ENCODE measurements at places on chromosomes 11 and 22.
A peak's percentile ranks its signal among the peaks of the same experiment; 100 is the strongest.

DNA sequence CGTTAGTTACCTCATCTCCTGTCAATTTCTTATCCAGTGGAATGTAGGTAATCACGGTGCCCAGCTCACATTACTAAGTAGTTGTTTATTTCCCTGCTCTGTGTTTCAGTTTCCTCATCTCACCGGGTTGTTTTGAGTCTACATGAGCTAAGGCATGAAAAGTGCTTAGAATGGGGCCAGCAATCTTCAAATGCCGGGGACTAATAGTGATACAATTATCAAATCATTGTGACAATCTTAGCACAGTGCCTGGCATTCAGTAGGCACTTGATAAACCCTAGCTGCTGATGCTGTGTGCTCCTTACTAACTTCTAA lies 53.3 kb upstream of the CD5 start:
- no peak for DNase-seq

- DNase-seq, result no peak
Observed at GRCh38 chr11:123000721-123001120, 19.1 kb upstream of the BSX start.

GRCh38 chr11:76955459-76956114 lies 78.6 kb upstream of the B3GNT6 start:
- DNase-seq, result no peak

DNA sequence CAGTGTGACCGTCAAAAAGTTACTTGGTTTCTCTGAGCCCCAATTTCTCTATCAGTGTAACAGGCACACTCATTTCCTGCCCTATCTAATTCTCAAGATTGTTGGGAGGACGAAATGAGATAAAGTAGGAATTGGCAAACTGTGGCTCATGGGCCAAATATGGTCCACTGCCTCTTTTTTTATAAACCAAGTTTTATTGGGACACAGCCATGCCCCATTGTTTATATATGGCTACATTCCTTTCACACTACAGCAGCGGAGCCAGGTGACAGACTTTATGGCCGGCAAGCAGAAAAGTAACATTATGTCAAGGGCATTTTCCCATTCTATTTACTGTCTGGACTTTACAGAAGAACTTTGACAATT lies 116.7 kb upstream of the TIMP3 start:
- DNase-seq, result no peak

DNA sequence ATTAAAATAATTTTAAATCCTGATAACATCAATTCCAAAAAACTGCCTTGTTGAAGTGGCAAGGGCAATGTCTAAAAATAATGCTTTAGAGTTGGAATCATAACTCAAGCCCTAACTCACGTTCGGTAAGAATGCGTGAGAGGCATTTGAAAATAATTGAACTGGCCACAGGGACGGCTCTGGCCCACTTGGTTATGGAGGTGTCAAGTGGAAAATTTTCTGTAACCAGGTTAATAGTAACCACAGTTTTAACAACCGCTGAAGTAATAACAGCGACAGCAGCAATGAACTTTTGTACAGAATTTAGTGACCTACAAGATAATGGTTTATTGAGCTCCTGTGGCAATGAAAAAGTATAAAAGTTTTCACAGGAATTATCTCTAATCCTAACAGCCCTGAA lies 79.4 kb downstream of the ETS1 start:
- no peak for DNase-seq

GRCh38 chr11:124602193-124602592 lies 9.0 kb upstream of the PANX3 start:
- peak; percentile 25 for DNase-seq

DNA sequence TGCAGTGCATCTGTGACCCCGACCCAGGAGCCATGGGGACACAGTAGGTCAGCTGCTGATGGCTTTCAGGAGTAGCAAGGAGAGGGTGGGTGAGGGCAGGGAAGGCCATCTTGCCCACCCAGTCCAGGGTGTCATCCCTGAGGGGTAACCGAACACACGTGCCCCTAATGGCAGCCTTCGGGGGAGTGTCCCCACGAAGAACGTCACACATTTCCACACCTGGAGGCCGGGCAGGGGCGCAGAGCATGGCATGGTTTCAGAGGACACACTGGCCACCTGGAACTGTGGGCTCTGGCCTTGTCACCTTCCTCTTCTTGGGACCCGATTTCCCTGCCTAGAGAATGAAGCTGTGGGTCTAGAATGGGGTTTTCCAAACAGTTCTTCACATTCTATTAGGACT lies 19.4 kb upstream of the BAIAP2L2 start:
- DNase-seq, result no peak

GRCh38 chr11:57499413-57499982 lies 16.0 kb downstream of the SLC43A1 start:
- DNase-seq, result peak; percentile 89

DNA sequence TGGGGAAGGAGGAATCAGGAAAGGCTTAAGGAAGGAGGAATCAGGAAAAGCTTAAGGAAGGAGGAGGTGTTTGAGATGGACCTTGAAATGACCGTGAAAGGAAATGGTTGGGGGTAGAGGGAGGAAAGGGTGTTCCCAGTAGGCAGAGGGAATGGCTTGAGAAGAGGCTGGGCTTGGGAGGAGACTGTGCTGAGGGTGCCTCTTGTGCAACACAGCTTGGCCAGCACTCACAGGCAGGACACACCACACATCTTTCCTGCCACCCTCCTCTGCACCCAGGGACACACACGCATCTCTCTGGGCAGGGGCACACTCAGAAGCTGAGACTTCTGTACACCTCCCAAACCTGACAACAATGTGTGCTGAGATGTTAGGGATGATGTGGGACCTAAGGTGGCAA lies 151.4 kb downstream of the FBXO7 start:
- no peak for DNase-seq

DNA sequence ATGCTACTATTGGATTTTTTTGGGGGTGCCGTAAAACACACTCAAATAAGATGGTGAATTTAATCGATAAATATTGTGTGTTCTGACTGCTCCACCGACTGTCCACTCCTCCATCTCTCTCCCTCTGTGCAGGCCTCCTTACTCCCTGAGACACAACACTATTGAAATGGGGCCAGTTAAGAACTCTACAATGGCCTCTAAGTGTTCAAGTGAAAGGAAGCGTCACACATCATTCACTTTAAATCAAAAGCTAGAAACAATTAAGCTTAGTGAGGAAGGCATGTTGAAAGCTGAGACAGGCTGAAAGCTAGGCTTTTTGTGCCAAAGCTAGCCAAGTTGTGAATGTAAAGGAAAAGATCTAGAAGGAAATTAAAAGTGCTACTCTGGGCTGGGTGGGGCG lies 156.7 kb downstream of the CTTN start:
- no peak for DNase-seq

DNA sequence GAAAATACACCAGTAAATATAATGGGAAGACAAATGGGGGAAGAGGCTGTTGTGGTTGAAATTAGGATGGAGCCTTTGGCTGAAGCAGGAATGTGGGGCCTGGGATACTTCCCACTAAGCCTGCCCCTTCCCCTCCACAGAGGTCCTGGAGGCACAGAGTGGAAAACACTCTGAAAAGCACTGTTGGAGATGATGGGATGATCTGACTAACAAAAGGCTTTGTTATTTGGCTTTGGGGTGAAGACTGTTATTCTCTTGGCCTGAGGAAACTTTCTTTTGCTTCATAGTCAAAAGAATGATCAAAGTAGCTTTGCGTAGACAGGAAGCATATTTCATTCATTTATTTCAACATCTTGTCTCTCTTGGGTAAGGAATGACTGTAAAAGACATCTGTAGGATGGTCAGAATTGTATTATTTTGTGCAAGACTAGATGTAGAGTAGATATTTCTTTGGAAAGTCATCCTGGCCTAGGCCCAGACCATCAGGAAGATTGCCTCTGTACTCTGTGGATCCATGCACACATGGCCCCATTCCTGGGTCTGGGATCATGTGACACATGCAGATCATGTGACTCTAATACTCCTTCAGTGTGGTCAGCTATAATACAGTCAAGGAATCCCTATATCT lies 111.4 kb downstream of the SPON1 start:
- DNase-seq, result no peak

GRCh38 chr11:81004576-81004975 lies 1563.7 kb upstream of the TENM4 start:
- no peak for DNase-seq

DNA sequence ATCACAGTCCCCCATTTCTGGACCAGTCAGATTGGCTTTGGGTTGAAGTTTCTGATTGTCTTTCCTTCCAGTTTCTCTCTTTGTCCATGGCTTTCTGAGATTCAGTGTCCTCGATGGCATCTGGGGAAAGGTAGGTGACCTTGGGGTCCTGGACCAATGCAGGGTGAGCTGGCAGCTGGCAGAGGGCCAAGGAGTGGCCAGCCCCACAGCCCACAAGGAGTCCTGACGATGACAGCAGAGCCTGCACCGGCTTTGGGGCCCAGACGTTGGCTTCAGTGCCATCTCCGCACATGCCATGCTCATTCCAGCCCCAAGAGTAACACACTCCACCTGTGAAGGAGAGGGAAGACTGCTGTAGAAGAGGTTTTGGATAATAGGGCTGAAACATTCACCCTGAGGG lies 53.5 kb downstream of the KCNC1 start:
- DNase-seq, result no peak

- no peak for DNase-seq
Observed at GRCh38 chr11:64339286-64339685, 718 bp upstream of the CCDC88B start.

DNA sequence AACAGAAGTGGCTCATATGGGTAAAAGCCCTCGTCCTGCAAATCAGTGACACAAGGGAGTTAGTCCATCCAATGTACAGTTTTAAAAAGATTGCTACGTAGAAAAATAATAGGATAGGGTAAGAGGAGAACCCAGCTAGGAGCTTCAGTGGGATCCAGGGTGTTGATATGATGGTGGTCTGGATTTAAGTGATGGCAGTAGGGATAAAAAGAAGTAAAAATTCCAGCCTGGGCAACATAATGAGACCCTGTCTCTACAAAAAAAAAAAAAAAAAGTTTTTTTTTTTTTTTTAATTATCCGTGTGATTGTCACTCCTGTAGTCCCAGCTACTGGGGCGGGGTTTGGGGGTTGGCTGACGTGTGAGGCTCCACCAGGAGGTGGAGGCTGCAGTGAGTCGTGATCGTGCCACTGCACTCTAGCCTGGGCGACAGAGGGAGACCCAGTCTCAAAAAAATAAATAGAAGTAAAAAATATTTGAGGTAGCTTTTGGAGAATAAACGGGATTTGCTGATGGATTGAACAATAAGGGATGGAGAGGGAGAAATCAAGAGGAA lies 7.0 kb upstream of the L3MBTL2 start:
- DNase-seq, result peak; percentile 57

DNA sequence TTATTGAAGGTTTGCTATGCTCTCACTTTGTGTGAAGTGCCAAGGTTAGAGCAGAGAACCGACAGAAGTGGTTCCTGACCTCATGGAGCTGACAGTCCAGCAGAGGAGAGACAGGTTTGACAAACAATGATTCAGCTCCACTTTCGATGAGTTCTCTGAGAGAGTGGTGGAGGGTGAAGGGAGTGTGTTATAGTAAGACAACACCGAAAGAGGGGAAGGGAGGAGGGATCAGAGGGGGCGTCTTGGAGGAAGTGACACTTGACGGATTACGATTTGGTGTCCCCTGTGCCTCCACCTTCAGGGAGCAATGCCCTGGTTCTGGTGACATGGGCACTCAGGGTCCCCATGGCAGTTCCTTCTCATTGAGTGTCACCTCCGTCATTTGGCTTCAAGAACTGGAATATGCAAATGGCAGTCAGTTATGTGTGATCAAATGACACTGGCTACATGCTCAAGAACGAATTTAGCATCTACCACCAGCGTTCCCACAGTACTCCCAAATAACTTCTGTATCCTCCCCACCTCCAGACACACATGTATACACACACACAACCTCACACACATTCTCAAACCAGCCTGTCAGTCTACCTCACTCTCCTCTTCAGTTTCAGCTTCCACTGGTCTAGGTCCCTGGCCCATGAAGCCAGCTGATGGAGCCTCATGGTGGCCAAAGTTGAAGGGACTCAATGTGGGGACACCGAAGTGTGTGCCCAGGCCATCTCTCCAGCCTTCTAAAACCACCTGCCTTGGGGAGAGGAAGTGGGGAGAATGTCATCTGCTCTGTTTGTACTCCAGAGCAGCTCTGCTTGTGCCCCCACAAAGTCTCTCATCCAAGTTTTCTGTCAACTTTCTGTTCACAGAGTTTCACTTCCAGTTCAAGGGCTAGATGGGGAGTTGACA lies 31.4 kb upstream of the NUP160 start:
- DNase-seq, result no peak

- DNase-seq, result no peak
Observed at GRCh38 chr11:94885581-94885980, 87.8 kb downstream of the CWC15 start.

GRCh38 chr11:94866936-94867795 lies 99.0 kb downstream of the AMOTL1 start:
- DNase-seq, result no peak

- no peak for DNase-seq
Observed at GRCh38 chr11:111344032-111344431, 35.0 kb downstream of the POU2AF1 start.

- DNase-seq, result no peak
Observed at GRCh38 chr11:76735841-76736240, 47.3 kb upstream of the TSKU start.

GRCh38 chr11:8533332-8533731 lies 60.7 kb downstream of the STK33 start:
- no peak for DNase-seq

DNA sequence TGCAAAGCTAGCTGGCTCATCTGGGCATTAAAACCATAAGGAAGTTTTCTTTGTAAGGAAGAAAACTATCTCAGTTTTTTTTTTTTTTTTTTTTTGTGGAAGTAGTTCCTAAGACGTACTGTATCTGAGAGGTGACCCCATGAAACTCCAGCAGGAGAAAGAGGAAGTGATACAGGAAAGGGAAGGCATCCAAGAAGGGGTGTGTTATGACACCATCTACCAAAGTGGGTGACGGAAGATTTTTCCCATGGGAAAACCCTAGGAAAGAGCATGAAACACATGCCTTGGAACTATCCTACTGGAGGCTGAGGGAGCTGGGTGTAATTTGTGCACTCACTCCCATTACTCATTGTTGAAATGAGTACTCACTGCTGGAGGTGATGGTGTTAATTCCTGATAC lies 63.8 kb upstream of the ARHGAP20 start:
- peak; percentile 71 for DNase-seq

GRCh38 chr11:114166897-114167323 lies 107.4 kb downstream of the ZBTB16 start:
- DNase-seq, result peak; percentile 63

GRCh38 chr11:2259897-2260451 lies 10.4 kb downstream of the ASCL2 start:
- no peak for DNase-seq

DNA sequence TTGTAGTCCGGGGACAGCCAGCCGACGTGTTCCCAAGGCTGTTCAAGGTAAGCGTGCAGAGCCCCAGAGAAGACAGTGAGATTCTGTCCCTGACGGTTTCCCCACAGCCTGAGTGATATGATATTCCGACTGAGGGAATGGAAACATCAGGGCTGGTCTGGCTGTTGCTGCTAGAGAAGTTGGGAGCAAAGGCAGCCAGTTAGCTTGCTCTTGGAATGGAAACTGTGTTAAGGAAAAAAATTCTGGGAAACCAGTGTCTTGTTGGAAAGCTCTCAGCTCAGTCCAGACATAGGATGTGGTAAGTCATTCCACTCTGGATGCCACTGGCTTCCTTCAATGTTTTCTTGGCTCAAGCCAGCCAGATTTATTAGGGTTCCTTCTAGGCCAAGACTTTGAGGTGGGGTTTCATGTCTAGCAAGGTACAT lies 8.8 kb downstream of the CRY2 start:
- DNase-seq, result no peak
